ENCODE measurements at places on chromosomes 7 and 10.
A peak's percentile ranks its signal among the peaks of the same experiment; 100 is the strongest.

- DNase-seq: no peak
Observed at GRCh38 chr10:70683601-70683934, 11.3 kb downstream of the ADAMTS14 start.

DNA sequence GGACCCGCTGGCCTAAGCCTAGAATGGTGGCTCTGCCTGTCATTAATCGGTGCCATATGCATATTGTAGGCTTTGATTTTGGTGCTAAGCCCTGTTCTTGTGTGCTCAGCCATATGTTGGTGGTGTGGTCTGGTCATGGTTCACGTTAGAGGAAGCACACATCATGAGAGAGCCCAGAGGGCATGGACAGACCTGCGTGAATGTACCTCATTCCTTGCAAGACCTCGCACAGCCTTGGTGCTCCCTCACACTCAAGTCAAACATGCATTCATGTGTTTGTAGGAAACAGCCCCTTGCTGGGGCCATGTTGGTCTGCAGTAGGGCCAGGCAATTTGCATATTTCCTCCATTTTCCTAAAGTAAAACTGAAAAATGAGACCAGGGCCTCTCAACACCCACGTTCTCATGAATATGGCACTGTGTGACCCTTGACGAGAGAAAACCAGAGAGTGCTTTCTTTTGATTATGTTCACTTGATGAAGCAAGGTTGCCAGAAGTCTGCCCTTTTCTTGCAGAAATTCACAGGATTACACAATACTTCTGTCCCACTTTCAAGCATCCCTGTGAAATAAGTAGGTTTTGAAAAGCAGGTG lies 268.7 kb downstream of the CELF2 start:
- DNase-seq: no peak

DNA sequence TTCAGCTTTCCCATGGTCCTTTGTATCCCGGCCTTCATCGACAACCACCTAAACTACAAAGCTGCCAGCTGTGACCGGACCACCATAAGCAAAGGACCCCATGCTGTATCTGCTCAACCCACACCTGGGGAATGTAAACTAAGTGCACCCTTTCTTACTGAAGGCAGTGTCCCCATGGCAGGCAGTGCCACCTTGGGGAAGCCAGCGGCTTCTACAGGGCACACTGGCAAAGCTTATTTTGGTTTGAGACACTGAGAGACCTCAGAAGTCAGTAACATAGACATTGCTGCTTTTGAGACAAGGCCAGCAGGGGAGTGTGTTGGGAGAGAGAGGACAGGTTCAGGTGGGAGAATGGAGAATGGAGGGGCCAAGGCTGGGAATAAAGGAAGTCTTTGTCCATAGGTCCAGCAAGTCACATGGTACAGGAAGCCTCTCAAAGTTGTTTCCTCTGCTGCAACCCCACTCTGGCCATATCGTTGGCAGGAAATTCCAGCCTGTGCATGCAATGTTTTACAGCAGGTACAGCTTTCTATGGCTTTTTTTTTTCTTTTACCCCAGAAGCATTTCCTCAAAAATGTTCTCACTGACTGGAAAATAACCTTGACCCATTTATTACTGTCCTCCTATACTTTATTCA lies 85.9 kb upstream of the NPVF start:
- no peak for DNase-seq

DNA sequence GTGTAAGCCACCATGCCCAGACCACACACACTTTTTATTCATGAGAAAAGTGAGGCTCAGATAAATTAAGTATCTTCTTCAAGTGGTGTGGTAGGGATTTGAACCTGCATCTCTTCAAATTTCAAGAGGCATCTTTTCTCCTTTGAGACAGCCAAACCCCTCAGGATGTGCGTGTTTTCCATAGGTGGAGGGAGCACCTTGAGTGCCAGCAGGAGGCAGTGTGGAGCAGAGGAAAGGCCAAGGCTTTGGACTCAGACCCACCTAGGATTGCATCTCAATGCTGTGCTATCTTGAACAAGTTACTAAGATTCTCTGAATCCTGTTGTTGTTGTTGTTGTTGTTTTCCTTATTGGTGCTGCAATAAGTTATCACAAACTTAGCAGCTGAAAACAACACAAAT lies 40.2 kb upstream of the MYL10 start:
- no peak for DNase-seq

- DNase-seq: no peak
Observed at GRCh38 chr7:6268907-6269306, 3.5 kb downstream of the CYTH3 start.

- no peak for DNase-seq
Observed at GRCh38 chr7:44538798-44539668, 2.1 kb downstream of the NPC1L1 start.

GRCh38 chr10:3220853-3221252 lies 48.3 kb upstream of the PITRM1 start:
- no peak for DNase-seq

GRCh38 chr7:2800931-2801688 lies 43.0 kb downstream of the GNA12 start:
- peak; percentile 36 for DNase-seq

- no peak for DNase-seq
Observed at GRCh38 chr10:12628964-12629766, 279.8 kb downstream of the CAMK1D start.

GRCh38 chr7:95334447-95334846 lies 10.1 kb upstream of the PON1 start:
- no peak for DNase-seq

- no peak for DNase-seq
Observed at GRCh38 chr10:97711640-97712572, 1.6 kb upstream of the MARVELD1 start.

DNA sequence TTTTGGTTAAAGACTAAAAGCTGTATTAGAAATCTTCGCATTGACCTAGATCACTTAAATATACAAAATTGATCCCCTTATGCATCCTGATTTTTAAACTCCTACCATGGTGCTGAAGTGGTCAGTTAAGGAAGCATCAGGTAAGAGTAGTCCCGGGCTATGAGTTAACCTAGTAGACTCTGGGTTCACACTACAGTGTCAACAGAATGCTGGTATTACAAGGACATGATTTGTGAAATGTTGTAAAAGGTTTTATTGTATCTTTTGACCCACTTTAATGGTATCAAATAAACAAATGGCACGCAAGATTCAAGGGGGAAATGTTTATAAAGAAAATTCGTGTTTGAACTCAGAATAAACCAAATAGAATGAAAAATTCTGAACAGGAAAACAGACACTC lies 36.8 kb downstream of the RTKN2 start:
- DNase-seq: no peak

- DNase-seq: peak; percentile 64
Observed at GRCh38 chr7:75842836-75843446, 29.3 kb upstream of the CCL24 start.

- no peak for DNase-seq
Observed at GRCh38 chr10:120667276-120667675, 183.9 kb upstream of the WDR11 start.

DNA sequence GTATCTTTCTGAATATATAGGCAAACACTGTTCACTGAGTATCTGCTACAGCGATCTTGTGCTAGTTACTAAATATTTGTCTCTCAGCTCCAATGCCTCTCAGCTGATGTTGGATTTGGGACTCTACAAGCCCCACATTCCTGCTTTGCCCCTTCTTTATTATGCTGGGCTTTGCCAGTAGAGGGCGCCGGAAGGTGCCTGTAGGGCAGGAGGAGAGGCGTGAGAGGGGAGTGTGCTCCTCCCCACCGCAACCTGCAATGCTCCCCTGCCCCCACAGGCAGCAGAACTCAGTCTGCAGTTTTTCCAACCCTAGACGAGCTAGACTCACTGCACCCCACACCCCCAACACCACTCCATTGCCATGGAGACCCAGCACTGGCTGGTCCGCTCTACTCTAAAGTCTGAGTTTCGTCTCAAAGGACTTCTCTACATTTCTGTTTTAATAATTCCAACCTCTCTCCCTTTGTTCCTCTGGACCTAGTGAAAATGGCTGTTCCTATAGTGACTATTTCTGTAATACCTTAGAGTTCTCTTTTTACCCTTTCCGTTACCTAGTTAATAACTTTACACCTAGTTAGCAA lies 337.6 kb downstream of the CCSER2 start:
- no peak for DNase-seq

DNA sequence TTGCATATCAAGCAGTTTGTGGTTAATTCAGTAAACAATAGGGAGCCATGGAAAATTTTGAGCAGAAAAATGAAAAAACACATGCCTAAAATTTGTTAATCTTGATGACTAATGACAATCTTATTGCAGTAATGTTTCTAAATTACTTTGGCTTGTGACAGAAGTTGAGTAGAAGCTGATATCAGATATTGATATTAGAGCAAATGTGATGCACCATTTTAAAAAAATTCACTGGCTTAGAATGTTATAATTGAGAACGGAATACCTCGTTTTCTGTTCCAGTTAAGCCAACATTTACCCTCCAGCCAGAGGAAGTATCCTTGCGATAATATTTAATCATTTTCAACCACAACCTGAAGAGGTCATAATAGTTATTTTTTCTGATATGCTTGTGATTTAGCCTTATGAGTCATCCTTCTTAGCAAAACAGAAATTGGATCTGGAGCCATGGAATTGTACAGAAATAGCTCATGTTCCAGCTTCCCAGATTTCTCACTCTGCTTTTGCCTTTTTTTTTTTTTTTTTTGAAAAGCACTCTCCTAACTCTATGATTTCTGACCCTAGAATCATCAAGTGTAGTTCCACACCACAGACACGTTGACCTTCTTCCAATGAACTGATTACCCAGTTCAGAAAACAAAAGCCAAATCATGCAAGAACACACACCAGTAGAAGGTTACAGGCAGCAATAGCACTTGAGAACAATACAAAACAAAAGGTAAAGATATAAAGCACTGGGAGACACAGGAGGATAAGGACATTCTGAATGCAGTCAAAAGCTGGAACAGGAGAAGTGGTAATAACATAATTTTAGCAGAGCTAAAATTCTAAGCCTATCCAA lies 96.8 kb upstream of the PHYHIPL start:
- peak; percentile 35 for DNase-seq

DNA sequence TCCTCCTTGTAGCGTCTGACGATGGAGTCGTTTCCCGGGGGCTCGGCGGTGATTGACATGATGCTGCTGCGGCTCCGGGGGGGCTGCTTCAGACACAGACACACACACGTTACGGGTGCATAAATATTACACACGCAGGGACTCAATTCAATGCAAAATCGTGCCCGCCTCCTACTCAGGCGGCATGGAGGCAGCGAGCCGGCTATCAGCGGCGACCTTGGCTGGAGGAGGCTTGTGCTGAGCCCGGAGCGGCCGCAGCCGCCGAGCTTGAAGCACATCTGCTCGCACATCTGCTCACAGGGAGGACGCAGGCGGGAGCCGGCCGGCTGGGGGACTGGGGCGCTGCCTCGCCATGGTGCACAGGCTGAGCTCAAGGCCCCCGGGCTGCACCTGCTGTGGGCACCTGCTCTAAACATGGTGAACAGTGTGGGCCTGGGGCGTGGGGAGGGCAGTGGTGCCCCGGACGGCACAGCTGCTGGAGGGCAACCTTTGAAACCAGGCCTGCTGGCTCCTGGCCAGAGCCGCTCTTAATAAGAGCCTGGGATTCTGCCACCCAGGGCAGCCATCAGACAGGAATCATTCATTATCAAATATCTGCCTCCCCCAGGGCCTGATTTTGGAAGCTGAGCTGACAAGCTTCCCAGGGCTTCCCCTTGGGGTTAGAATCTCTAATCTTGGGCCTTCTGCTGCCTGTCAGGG lies 84.7 kb upstream of the GNA12 start:
- DNase-seq: no peak

DNA sequence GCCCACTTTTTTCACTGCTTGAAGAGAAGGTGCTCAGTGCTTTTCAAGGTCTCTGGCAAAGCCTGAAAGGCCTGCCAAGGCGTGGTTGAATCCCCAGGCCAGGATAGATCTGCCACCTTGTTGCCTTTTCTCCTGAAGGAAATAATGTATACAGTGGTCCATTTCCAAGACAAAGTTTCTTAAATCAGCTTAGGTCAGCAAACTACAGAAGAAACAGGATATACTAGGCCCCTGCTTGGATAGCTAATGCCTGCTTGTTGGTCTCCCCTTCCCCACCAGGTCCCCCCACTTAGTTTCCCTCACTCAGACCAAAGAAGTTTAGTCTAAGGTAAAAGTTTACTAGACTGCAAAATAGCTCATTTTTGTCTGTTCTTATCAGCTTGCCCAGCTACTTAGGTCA lies 19.9 kb downstream of the COL17A1 start:
- DNase-seq: no peak

- no peak for DNase-seq
Observed at GRCh38 chr7:30391806-30392205, 86.8 kb downstream of the NOD1 start.

- no peak for DNase-seq
Observed at GRCh38 chr7:99709838-99710578, 25.0 kb downstream of the CYP3A7 start.

GRCh38 chr7:36961097-36961496 lies 236.8 kb upstream of the AOAH start:
- no peak for DNase-seq

- no peak for DNase-seq
Observed at GRCh38 chr10:121307411-121307980, 290.7 kb downstream of the FGFR2 start.

GRCh38 chr10:128056303-128057050 lies 69.7 kb downstream of the MKI67 start:
- no peak for DNase-seq

DNA sequence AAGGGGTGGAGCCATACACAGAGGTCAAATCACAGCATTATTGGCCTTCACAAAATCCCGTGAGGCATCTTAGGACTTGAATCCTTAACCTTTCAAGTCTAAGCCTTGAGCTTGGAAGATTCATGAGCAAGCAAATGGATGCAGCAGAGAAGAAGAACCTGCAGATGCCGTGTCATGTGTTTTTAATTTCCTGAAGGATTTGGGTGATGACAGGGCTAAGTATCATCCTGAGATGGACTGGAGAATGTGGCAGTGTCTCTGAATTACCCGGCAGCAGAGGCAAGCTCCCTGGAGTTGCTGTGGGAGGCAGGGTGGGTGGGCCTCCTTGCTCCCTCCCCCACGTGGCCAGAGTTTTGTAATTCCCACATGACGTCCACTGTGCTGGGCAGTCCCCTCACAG lies 50.8 kb downstream of the GCC1 start:
- no peak for DNase-seq

- peak; percentile 56 for DNase-seq
Observed at GRCh38 chr10:3963191-3963673, 178.2 kb upstream of the KLF6 start.

DNA sequence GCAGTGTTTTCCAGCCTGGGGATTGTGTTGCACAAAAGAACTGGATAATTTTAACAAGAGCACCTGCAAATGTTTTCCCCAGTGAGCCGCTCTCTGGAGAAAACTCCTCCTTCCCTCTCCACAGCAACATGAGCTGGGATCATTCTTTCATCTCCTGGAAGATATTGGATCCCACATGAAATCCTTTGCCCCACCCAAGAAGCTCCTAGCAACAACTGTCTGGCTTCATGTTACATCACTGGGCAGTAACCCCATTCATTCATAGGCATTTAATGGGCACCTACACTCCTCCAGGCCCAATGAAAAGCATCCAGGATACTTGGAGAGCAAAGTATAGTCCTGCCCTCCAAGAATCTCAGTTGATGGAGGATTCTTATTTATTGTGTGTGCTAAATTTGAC lies 27.2 kb downstream of the LSM5 start:
- no peak for DNase-seq

GRCh38 chr10:79077488-79078173 lies 8.9 kb downstream of the ZMIZ1 start:
- no peak for DNase-seq
